ENCODE measurements at places on chromosomes 12 and 14. TPM values are rescaled to one million over a fixed set of nuclear protein-coding genes. Genes with fewer than 3 reads are reported as not detected.

Gene HOXC9
- total RNA-seq: not detected

- peaks cover 9% of the 10 kb centered on the region for H3K36me3 ChIP-seq
- H3K27ac ChIP-seq: no peak overlapping the region
- peaks cover 24% of the 10 kb centered on the region for H3K4me1 ChIP-seq
Observed at GRCh38 chr12:101859664-101860607, 17.4 kb upstream of the DRAM1 start.

Gene ITPR2
- 37.7 TPM for total RNA-seq

Gene PLCZ1
- total RNA-seq: not detected

DNA sequence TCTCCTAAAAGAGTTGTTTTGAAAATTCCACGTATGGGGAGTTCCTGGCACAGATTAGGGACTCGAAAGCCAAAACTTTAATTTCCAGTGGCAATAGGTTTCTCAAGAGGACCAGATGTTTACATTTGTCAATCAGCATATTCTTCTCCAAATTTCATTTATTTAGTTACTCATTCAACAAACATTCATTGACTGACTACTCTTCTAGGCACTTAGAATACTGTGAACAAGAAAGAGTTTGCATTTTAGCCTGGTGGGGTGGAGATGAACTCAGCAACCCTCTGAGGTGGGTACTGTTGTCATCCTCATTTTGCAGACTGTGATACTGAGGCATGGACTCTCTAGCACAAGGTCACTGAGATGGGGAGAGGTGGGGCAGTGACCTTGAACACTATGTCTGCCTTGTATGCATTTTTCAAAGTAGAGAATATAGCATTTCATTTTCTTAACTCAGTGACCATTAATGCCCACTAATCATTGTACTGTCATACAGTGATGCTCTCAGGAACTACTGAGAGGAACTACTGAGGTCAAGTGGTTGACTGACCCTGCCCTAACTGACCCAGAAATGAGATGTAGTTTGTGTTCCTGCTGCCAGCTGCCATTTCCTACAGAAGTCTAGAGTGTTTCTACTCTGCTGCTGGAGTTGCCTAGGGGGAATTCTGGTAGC, 2.2 kb downstream of the L3HYPDH start:
- no peaks in the 10 kb centered on the region for H3K27me3 ChIP-seq
- peaks cover 14% of the 10 kb centered on the region for H3K36me3 ChIP-seq
- peak overlapping the region; percentile 97 for H3K4me3 ChIP-seq
- peak overlapping the region; percentile 94 for H3K27ac ChIP-seq
- DNase-seq: no peak
- peaks cover 56% of the 10 kb centered on the region for H3K4me1 ChIP-seq

Gene TAS2R14
- 1.5 TPM for total RNA-seq

Gene HRK
- total RNA-seq: not detected

DNA sequence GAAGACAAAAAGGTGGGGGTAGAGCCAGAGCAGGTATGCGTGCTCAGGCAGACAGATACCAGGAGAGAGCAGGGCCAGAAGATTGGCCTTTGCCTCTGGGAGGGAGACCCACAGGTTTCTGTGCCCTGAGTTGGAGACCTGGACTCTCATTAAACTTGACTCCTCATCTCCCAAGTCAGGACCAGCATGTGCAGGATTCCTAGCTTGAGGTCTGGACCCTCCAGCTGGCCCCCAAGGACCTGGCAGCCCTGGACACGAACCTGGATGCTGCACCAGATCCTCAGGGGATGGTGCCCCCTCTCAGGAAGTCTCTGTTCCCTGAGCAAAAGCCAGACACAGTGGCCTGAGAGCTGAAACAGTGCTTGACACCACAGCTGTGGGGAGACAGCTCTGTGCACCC, 10.5 kb upstream of the KRT73 start:
- H3K27ac ChIP-seq: no peak overlapping the region
- no peak for DNase-seq
- no peak overlapping the region for H3K4me3 ChIP-seq
- no peaks in the 10 kb centered on the region for H3K36me3 ChIP-seq

Gene COA8
- total RNA-seq: 33.5 TPM

Gene HOXC10
- total RNA-seq: not detected

Gene DHRS2
- total RNA-seq: 2.7 TPM

- H3K4me3 ChIP-seq: peak overlapping the region; percentile 79
- H3K36me3 ChIP-seq: peaks cover 3% of the 10 kb centered on the region
- H3K4me1 ChIP-seq: peaks cover 24% of the 10 kb centered on the region
- peak; percentile 65 for DNase-seq
- peak overlapping the region; percentile 93 for H3K27ac ChIP-seq
Observed at GRCh38 chr12:124928095-124928911, 13.9 kb upstream of the UBC start.

GRCh38 chr12:40011775-40012129, 94.1 kb downstream of the SLC2A13 start:
- H3K4me1 ChIP-seq: peaks cover 29% of the 10 kb centered on the region
- H3K4me3 ChIP-seq: peak overlapping the region; percentile 62
- H3K27ac ChIP-seq: peak overlapping the region; percentile 51
- H3K27me3 ChIP-seq: no peaks in the 10 kb centered on the region
- no peak for DNase-seq

- H3K4me1 ChIP-seq: no peaks in the 10 kb centered on the region
- no peak overlapping the region for H3K4me3 ChIP-seq
- peaks cover 52% of the 10 kb centered on the region for H3K27me3 ChIP-seq
- no peak overlapping the region for H3K27ac ChIP-seq
- no peak for DNase-seq
Observed at GRCh38 chr12:27953817-27954216, 18.7 kb downstream of the PTHLH start.

Gene ERBB3
- total RNA-seq: 1.8 TPM

GRCh38 chr14:73452341-73453186, 5.8 kb downstream of the NUMB start:
- H3K27me3 ChIP-seq: no peaks in the 10 kb centered on the region
- H3K4me1 ChIP-seq: peaks cover 35% of the 10 kb centered on the region
- peak overlapping the region; percentile 40 for H3K4me3 ChIP-seq
- peak overlapping the region; percentile 67 for H3K27ac ChIP-seq

DNA sequence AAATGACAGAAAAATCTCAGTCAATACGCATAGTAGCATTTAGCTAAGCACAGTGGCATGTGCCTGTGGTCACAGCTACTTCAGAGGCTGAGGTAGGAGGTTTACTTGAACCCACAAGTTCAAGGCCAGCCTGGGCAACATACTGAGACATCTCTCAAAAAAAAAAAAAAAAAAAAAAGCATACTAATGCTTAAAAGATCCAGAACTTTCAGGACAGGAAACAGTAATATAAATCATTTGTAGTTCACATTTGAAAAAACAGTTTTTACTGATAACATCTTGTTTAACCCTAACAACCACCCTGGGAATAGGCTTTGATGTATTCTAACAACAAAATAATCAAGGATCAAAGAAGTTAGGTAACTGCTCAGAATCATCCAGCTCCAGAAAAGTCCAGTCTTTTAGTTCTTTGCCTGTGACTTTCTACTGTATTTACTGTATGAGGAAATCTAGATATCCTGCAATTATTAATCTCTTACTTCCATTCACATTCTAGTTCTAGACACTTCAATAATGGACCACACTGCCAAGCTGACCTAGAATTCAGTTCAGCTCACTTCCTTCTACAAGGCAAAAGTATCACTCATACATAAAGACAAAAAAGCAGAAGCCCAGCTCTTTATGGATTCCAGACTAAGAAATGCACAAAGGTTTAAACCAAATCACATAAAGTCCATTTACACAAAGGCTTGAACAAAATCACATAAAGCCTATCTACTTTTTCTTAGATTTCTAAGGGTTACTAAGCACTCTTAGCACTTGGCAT, 28.5 kb downstream of the PAWR start:
- no peaks in the 10 kb centered on the region for H3K36me3 ChIP-seq
- H3K4me1 ChIP-seq: no peaks in the 10 kb centered on the region
- peaks cover 2% of the 10 kb centered on the region for H3K27me3 ChIP-seq
- H3K4me3 ChIP-seq: no peak overlapping the region
- H3K27ac ChIP-seq: no peak overlapping the region

Gene YY1
- total RNA-seq: 116 TPM

Measured in activated CD8-positive, alpha-beta memory T cell treated with anti-CD3 and anti-CD28 coated beads, Interleukin-2, amount 10 ng/mL, durations not matched to agents 7 days and 5 days (primary cell).